ENCODE measurements at places on chromosomes 5 and 9.
A peak's percentile ranks its signal among the peaks of the same experiment; 100 is the strongest.

- no peak for DNase-seq
Measured at GRCh38 chr5:110359221-110359620, 367.2 kb downstream of the TMEM232 start.

DNA sequence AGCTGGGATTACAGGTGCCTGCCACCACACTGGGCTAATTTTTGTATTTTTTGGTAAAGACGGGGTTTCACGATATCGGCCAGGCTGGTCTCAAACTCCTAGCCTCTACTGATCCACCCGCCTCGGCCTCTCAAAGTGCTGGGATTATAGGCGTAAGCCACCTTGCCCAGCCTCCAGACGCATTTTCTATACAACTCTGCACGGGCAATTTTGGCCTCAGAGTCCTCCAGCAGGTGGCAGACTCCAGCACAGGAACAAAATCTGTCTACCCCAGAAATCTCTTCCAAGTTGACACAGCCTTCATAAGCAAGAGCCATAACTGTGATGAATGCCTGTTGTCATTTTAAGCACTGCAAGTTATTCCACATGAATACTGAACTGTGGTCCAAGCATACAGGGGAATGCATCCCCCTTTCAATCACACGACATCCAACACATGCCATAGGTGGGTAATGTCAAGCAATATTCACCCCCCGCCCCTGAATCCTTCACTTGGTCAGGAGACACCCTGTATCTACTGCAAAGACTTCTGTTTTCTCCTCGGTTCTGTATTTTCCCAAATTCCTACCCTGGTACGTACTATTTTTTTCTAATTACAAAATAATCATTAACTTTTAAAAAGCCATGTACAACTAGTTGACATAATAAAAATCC, 50.8 kb downstream of the ALDH7A1 start:
- peak; percentile 44 for DNase-seq

- DNase-seq: no peak
Measured at GRCh38 chr5:142499591-142500226, 174.9 kb upstream of the SPRY4 start.

- no peak for DNase-seq
Measured at GRCh38 chr9:99201603-99202002, 20.1 kb downstream of the ALG2 start.

DNA sequence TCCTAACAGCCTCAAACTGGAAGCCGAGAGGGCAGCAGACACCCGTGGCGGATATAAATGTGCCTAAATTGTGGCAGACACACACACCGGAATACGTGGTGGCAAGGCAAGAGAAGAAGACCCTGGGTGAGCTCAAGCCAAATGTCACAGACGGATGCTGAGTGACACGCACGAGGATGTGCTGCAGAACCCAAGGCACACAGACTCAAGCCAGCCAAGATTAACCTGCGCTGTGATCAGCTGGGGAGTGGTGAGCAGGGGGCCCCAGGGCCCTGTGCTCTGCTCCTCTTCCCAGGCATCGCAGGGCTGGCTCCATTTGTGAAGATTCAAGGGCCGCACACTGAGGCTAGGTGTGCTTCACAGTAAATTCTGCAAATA, 16.4 kb downstream of the SEMA4D start:
- DNase-seq: no peak

- DNase-seq: no peak
Measured at GRCh38 chr5:2582106-2582505, 169.4 kb downstream of the IRX2 start.

- no peak for DNase-seq
Measured at GRCh38 chr5:62690421-62690820, 111.8 kb downstream of the LRRC70 start.

DNA sequence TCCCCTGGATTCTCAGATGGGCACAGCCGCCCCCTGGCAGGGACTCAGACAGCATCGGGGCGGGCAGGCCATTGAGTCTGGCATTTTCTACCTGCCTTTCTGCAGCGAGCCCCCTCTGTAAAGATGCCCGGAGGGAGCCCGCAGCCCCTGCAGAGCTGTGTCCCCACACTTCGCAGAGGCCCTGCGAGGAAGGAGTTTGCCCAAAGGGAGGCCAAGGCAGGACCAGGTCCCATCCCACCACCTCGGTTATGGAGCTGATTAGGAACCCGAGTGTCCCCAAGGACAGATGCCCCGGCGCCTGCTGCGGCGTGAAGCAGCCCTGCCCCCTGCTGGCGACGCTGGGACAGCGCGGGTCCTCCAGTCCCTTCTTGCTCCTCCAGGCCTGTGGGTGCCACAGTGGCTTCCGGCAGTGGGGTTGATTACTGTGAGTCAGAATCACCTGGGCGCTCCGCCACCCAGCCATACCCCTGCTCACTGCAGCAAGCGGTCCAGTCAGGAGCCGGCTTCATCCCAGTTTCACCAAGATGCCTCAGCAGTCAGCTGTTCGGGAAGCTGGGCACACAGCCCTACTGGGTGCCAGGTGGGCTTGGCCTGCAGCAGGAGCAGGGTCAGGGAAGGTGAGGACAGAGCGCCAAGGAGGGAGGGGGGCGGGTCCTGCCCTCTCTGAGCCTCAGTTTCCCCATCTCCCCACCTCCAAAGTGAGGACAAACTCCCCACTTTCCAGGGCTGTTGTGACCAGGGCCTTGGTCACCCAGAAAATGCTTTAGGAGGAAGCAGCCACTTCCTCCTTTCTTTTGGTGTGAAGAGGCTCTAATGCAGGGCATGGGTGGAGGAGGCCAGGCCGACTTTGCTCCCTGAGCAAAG, 117.2 kb downstream of the RXRA start:
- DNase-seq: peak; percentile 92

GRCh38 chr5:134503937-134504437, 21.5 kb upstream of the JADE2 start:
- peak; percentile 31 for DNase-seq

DNA sequence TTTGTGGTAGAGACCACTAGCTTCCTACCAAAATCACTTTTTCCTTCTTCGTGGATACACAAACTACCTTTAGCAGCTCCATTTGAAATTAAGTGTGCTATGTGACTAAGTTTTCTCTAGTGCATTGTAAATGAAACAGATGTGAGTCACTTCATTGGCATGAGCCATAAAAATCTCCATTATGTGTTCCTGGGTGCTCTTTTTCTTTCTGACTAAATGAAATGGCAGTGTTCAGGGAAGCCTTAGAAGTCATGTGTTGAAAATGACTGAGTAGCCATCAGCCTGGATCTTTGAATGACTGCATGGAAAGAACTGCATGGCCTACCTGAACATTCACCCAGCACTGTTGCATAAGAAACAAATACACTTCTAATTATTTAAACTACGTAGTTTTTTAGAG, 107.9 kb downstream of the NDUFAF2 start:
- DNase-seq: no peak

DNA sequence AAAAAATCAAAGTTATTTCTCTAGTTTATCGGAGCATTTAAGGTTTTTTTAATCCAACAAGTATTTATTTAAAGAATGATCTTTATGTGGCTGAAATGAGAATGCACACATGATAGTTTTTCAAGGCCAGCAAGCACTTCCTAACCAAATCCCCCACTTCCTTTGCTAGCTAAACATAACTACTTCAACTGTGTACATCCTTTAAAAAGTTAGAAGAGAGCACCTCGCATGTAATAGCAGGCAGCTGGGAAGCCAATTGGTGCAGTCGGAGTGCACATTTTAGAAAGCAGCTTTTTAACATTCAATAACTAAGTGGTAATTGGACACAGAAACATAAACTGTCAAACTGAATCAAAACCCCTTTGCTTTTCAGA, 245.7 kb downstream of the BNC2 start:
- no peak for DNase-seq

DNA sequence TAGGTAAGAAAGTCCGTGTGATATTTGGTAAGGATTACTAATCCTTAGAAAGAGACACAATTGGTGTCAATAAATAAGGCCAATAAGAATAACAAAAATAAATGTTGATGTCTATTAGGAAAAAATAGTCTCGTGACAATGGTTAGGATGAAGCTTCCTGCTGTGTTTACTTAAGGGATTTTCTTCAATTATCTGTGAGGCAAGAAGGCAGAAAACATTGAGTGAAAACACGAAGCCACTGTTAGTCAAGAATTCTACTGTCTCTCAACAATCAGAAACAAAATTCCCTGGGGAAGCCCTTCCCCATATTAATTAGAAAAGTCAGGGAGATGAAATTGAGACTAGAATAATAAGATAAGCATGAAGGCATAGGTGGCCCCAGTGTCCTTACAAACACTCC, 149.0 kb downstream of the SYK start:
- no peak for DNase-seq

DNA sequence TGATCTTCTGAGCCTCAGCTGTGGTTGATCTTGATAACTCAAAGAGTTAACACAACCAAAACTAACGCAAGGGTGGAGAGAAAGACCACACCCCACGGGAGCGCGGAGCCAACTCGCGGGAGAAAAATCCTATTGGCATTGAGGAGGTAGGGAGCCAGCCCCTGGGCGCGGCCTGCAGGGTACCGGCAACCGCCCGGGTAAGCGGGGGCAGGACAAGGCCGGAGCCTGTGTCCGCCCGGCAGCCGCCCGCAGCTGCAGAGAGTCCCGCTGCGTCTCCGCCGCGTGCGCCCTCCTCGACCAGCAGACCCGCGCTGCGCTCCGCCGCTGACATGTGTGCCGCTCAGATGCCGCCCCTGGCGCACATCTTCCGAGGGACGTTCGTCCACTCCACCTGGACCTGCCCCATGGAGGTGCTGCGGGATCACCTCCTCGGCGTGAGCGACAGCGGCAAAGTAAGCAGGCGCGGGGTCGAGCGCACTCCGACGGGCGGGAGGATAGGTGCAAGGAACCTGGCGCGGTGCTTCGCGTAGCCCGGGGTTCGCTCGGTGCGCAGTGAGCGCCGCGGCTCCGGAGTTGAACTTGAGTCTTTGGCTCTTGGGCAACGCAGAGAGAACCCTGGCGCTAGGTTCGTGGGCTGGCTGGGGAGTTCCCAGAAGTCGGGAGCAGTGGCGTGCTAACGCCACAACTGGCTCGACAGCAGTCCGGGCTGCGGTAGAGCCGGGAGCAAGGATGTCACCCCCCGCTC, at the start of gene GDA:
Gene GDA, plus strand, starts transcription at position 210 of the 745 bp plus-strand sequence. Its CDS starts 120 bp downstream, at position 330.
- no peak for DNase-seq

DNA sequence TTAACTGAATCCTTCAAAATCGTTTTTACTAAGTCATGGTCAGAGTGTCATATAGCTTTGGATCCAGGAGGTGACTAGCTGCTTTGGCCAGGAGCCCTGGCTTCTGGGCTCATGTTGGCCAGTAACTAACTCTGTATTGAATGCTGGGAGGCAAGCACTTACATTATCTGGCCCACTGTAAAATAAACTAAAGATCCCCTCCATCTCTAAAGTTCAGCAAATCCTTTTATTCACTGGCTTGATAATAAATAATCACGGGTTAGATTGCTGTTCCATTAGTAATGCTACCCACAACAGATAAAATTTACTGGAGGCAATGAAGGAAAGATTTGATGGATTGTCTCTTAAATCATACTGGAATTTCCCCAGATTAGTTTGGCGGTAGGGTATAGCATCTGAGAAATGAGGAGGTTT, 382.2 kb upstream of the TLE4 start:
- DNase-seq: no peak

DNA sequence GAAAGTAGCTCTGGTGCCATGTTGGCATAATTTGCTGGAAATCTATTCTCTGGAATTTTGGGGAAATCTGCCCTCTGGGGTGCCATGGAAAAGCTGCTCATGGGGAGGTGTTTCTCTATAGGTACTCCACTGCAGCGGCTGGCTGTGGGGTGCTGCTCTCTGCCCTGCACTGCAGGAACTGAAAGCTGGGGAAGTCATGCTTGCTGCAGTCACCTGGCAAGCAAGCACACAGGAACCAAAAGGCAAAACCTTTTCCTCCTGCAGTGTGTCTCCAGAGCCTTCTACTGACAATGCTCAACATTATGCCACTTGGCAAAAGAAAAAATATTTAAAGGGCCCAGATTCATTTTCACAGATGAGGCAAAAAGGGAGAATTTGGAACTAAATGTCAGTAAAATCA, 25.8 kb upstream of the CARNMT1 start:
- no peak for DNase-seq

DNA sequence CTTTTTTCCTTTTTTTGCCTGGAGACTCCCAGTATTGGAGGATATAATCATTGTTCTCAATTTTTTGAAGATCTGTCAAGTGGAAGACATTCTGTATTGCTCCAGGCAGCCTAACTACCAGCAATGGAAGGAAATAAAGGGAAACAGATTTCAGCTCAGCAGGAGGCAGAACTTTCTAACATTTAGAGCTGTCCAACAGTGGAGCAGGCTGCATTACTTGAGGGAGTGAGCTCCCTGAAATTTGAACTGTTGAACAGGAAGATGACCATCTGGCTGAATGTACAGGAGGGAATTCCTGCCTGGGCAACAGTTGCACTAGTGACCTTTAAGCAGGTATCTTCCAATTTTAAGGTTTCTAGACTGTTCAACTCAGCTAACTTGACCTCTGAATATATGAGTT, 1.1 kb upstream of the GAPVD1 start:
- no peak for DNase-seq

GRCh38 chr5:91340532-91340931, 42.6 kb downstream of the ARRDC3 start:
- DNase-seq: no peak

GRCh38 chr5:79562351-79563246, 48.7 kb upstream of the HOMER1 start:
- no peak for DNase-seq

GRCh38 chr9:92616655-92617111, 53.2 kb downstream of the IPPK start:
- no peak for DNase-seq

DNA sequence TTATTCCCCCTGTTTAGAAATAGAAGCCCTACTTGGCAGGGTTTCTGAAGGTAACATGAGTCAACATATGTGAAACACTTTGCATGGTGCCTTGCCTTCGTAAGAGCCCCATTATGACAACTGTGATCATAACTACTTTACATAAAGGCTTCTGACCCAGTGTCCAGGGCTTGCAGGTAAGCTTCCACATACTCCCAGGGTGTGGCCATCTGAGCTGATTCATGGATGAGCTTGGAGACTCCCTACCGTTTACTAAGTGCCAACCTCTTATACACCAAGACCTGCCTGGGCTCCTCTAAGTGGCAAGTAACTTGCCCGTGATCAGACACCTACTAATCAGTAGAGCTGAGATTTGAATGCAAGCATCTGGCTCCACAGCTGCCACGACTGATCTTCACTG, 62.8 kb upstream of the C5orf58 start:
- DNase-seq: no peak

DNA sequence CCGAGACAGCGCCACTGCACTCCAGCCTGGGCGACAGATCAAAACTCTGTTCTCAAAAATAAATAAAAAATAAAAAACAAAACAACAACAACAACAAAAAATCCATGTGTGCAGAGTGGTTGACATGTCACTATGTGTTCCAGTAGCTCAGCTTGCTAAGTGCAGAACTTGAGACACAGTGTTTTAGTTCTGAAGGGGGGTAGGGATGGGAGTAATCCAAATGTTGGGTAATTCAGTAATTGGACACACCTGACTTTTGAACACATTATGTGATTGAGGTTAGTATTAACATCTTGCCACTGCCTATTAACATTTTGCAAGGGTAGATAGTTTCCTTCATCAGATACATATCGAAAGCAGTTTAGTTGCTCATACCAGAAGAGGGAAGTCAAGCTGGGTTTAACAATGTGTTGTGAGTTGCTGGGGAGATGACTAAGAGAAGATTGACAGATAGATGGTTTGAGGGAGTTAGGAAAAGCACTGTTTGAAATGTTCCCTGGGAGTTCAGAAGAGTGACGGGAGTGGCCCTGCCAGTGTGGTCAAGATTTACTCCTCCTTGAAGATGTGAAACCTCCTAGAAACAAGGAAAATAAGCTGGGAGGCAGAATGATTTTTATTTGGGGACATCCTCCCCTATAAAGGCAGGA, 928 bp downstream of the HACD4 start:
- peak; percentile 84 for DNase-seq

GRCh38 chr9:108396611-108397010, 459.2 kb downstream of the ACTL7B start:
- no peak for DNase-seq

Data from activated CD4-positive, alpha-beta T cell treated with anti-CD3 and anti-CD28 coated beads, Interleukin-2, Interleukin-6, amounts not matched to agents 100 ng/mL and 50 ng/mL, durations not matched to agents 16 hours and 8 hours (primary cell).